ENCODE measurements at places on chromosomes 5 and 9.

DNA sequence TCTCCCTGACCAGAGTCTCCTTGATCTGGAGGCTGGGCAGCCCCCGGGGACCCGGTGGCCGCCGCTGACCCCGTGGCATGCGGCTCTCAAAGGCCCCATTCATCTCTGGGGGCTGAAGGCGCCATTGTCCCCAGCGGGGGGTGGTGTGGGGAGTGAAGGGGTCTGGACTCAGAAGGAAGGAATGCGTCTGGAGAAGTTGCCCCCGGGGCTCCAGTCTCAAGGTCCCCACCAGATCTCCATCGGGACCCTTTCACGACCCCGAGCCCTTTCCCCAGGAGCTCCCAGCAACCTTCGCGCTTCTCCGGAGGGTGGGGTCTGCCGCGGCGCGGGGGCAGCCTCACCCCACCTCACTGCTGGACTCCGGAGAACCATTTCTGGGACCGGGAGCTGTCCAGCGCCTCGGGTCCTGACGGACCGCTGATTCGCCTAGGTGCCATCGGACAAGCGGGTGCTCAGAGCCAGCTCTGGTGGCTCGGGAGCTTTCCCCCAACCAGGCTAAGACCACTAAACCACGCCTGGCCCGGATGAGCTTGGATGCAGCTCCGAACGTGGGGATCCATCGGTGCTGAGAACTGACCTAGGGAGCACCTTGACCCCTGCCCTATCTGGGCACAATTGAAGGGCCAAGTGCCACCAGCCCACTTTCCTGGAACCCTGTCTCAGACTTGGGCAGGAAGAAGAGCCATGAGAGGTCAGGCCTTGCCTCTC lies 5.1 kb upstream of the PCDH1 start:
- DNase-seq, result peak; percentile 47

DNA sequence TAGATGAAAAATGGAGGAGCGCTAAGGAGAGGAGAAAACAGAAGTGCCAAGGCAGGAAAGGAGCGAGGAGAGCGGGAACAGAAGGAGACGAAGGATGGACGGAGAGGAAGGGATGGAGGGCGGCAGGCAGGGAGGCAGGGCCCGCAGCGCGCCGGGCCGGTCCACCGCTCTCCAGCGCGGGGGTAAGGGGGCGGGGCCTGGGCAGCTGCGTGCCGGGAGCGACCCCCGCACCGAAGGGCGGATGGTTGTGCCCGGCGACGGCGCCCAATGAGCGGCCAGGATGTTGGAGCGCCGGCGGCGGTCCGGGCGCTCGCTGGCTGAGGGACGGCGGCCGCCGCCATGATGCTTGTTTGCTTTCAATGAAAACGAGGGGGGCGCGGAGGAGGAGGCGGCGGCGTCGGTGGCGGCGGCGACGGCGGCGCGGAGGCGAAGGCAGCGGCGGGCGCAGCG lies at the start of gene CNOT6:
CNOT6 (plus strand) TSS at position 320 of the 450 bp plus-strand sequence. CDS start 34,898 bp downstream, outside the sequence.
- peak; percentile 94 for DNase-seq

DNA sequence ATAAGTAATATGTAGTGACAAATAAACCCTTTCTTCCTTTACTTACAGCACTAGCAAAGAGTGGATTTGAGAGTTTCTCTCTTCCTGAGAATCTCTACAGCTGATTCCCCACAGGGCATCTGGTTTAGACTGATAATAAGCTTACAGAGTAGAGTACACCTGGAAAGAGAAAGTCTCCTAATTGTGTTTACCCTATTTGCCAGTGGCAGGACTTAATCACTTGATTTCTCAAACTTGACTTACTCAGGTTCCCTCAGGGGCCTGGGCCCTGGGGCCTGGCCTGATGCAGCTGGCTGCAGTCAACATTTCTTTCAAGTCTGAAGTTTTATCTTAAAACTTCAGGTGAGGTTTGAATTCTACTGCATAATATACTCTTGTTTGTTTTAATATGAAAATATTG lies 38.0 kb upstream of the UBTD2 start:
- DNase-seq, result no peak

DNA sequence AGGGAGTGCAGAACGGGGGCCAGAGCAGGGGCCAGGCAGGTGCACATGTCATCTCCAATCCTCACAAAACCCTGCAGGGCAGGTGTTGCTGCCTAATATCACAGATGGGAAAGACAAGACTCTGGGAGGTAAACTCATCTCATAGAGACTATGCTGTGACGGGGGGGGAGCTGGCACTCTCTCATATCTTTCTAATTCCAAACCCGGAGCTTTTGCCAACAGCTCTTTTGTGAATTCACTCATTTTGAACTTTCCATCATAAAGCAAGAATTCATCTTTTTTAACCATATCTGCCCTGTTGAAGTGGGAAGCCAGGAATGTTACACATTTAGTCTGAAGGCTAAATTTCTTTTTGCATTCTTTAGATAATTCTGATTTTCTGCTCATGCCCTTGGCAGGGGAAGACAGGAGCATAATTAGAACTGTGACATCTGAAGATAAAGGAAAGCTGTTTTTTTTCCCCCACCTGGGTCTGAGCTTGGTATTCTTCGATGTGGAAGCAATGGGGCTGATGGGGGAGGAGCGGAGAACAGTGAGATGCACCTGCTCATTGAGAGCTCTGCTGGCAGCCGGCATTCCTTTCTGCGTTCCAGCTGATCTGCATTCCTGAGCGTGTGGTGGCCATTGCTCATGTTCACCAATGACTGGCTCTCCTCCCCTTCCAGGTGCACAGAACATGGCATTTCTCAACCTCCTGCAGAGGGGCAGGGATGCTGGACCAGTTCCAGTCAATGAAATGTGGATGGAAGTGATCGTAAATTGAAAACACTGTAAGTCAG lies 159.2 kb downstream of the NSG2 start:
- DNase-seq, result no peak

GRCh38 chr5:96180684-96181435 lies 219.2 kb upstream of the ELL2 start:
- no peak for DNase-seq

- DNase-seq, result no peak
These were observed 15.0 kb downstream of the TLX3 start for GRCh38 chr5:171323806-171324632.

GRCh38 chr9:94783102-94783682 lies 56.7 kb downstream of the AOPEP start:
- DNase-seq, result peak; percentile 55

DNA sequence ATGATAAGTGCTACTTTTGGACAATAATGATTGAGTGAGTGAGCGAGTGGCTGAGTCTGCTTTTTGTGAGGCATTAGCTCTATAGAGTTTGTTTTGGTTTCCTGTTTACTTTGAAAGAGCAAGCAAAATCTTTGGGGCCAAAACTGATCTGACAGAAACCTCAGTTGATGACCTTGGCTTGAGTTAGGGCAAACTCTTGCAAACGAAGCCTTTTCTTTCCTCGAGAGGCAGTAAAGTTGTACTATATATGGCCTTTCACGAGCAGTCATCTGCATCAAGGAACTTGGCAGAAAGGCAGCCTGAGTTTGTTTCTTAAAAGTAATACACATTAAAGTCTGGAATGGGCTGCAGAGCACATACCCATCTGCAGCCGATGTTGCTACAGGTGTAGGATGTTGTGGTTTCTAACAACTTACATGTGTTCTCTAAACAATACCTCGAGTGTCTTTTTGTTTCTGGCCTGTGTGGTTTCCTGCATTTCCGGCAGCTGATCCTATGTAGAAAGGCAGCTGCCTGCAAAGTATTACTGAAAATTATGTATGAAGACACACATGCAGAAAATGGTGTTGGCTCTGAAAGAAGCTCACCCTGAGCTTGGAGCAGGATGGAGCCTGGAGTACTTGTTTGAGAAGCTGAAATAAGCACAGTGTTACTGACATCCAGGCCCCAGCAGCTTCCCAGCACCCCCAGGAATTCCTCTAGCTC lies 60.8 kb downstream of the FOXD1 start:
- DNase-seq, result peak; percentile 72

DNA sequence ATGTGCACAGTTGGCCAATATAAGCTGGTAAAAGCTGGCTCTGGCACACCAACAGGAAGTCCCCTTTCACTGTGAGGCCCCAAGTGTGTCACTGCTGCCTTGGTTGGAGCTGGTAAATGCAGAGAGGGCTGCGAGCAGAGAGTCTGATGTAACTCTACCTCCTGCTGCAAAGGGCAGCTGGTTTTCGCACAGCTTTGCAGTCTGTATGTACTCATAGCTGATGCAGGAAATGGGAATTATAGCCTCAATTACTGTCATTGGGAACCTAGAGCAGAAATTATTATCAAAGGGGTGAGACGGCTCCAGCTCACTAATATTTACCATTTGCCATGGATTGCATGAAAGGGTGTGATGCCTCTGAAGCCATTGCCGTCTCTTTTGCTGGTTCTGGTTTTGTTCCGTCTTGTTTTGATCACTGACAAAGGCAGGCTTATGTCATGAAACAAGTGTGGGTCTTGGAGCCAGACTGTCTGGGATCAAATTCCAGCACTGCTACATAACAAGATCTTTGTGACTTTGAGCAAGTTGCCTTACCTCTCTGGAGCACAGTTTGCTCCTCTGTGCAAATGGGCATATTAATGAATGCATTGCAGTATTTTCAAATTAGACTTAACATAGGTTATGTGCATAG lies 124.3 kb upstream of the SLC25A48 start:
- DNase-seq, result no peak

- no peak for DNase-seq
These were observed 59.8 kb downstream of the MARCHF3 start for GRCh38 chr5:126970517-126971017.

DNA sequence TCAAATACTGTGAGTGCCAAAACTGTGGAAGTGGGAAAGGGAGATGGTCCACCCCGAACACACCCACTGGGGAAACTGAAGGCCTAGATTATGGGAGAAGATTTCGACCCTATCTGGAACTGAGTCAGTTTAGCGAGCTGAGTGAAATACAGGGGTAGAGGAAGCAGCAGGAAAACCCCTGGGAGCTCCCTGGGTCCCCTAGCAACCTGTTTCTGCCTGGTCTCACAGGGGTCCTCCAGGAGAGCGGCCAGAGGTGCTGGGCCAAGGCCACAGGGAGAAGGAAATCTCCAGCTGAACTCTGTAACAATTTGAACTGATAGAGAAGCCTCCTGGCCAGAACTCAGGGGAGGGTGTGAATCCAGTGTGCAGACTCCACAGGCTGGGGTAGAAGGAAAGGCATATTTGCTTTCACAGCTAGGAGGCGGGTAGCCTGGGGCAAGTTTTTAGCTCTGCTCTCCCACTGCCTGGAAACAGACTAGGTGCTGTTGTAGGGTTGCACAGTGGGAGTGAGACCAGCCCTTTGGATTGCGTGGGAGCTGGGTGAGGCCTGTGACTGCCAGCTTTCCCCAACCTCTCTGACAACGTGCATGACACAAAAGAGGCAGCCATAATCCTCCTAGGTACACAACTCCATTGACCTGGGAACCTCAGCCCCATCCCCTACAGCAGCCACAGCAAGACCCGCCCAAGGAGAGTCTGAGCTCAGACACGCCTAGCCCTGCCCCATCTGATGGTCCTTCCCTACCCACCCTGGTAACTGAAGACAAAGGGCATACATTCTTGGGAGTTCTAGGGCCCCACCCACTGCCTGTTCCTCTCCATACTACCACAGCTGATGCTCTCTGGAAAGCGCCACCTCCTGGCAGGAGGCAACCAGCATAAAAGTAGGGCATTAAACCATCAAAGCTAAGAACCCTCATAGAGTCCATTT lies 78.8 kb upstream of the GPBP1 start:
- DNase-seq, result no peak

DNA sequence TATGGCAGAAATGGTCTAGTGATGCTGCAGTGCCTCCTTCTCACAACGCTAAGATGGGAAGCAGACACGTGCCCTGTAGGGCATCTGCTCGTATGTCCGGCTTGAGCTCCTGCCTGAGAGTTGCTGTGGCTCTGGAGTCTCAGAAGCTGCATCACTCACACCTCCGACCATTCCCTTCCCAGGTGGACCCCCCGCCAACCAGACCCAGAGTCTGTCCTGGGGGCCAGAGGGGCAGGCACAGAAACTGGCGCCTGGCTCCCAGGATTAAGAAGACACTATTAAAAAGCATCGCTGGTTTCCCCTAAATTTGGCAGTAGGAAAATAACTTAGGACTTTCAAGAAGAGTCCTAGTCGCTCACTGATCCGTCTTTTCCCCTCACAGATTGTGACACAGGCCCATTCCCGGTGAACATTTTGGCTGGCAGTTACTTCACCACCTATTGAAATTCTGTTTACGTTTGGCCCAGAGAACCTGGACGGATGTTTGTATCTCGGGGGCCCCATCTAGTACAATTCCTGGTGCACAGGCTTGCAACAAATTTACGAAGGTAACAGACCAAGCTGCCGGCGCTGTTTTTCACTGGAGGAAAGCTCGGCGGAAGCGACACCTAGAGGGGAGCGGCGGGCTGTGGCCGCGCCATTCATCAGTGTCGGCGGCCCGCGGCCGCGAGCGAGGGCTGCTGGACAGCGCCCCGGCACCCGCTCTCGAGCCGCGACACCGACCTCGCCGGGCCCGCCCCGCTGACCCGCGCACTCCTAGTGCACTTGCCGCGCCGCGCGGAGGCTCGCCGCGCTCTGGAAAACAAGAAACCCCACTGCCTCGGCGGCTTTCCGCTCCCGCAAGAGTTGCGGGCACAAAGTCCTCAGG lies 1.6 kb downstream of the FSTL4 start:
- peak; percentile 36 for DNase-seq

- DNase-seq, result no peak
These were observed 59.8 kb downstream of the FOXD1 start for GRCh38 chr5:73388740-73389139.

GRCh38 chr5:175797521-175798038 lies 73.8 kb upstream of the CPLX2 start:
- no peak for DNase-seq

GRCh38 chr9:36136894-36137391 lies 410 bp downstream of the GLIPR2 start:
- no peak for DNase-seq

DNA sequence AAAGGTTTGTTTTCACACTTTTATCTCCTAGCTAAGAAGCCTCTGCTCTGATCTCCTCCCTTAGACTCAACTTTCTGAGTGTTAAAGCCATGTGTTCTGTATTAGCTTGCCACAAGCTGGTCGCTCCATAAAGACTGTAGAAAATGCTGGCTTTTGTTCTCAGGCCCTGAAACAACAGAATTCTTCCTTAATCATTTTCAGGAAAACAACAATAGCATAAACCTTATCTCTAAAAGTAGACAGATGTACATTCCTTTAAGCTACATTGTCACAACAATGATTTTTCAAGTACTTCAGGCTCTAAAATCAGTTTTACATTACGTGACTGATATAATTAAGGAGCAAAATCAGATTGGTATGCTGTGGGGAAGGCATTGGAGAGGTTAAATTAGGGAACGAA lies 41.9 kb downstream of the VCAN start:
- no peak for DNase-seq

- DNase-seq, result no peak
These were observed 206.9 kb downstream of the PTTG1 start for GRCh38 chr5:160628619-160628968.

Data from activated CD4-positive, alpha-beta memory T cell treated with anti-CD3 and anti-CD28 coated beads, Interleukin-2, amount 10 ng/mL, durations not matched to agents 7 days and 5 days (primary cell).